ENCODE measurements at places on chromosomes 16 and 17.

DNA sequence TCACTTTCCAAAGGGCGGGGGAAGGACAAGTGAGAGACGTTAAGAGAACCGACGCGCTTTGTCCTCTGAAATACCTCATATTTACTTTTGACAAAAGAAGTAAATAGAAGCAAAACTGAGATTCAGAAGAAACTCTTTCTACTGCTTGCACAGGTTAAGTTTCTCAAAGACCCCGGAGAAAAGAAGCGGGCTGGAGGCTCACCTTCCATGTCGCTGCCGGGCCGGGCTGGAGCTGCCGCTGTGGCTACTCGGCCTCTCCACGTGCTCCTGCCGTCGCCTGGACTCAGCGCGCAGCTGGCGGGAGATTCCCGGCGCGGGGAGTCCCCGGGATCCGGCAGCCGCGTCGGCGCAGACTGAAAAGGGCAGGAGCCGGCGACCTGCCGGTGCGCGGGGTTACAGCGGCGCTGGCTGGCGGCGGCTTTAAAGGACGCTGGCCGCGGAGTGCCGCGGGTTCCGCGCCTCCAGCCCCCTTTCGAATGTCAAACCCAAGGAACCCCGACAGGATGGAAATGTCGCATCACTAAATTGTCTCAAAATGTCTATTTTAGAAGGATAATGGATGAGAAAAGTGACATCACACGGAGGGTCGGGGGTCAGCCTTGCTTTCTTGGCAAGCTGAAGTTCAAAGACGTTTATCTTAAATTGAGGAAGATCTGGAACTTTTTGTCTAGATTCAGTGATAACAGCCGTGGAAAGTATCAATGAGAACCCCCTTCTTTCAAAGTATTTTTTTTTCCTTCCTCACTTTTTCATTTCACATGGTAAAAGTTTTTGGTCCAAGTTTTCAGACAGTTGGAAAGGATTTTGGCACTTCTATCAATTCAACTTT is at the start of gene IKZF3:
Gene IKZF3, minus strand, starts transcription at position 395 of the 829 bp plus-strand sequence. Its CDS starts 186 bp downstream, at position 209.
- DNase-seq: no peak

- DNase-seq: no peak
Observed at GRCh38 chr16:27381974-27382855, 19.8 kb upstream of the IL21R start.

DNA sequence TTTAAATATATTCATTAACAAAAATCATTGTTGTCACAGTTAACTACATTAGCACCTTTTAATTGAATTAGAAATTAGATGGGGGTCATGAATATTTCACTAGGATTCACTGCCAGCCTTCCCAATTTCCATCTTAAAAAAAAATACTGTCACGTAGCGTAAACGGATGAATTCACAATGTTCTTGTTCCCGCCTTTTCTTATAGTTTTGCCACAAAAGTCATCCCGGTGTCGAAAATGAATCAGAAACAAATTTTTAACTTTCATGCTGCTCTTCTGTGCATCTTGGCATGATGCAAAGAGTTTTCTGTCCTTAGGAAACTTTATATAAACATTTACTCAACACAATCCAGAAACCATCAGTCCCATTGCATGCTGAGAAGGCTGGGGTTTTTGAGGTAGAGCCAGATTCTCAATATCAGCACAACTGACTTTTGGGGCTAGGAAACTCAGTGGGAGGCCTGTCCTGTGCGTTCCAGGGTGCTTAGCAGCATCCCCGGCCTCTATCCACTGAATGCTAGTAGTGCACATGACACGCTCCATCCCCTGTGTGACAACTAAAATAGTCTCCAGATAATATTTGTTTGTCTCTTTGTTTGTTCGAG is 252.9 kb upstream of the XYLT1 start:
- no peak for DNase-seq

DNA sequence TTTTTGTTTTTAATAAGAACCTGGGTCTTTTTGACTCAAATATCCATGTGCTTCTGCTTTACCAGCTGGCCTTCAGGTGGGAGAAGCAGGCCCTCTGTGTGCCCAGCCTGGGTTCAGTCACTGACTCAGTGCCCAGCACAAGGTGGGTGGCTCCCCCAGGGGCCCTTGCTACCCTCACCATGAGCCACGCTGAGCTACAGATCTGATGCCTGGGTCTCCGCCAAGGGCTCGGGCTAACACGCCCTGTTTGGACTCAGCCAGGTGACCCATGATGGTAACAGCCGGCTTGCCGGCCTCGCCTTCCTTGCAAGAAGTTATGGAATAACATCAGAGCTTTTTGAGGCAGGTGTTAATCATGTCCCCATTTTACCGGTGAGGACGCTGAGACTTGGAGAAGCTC is 109.5 kb upstream of the NLRP1 start:
- no peak for DNase-seq

GRCh38 chr16:73063854-73064211 is 15.9 kb upstream of the ZFHX3 start:
- no peak for DNase-seq

GRCh38 chr17:19579192-19579761 is 45.6 kb downstream of the SLC47A1 start:
- no peak for DNase-seq

- DNase-seq: no peak
Observed at GRCh38 chr17:5527601-5528250, 41.4 kb downstream of the MIS12 start.

GRCh38 chr16:6602405-6602804 is 730.2 kb upstream of the RBFOX1 start:
- DNase-seq: no peak

DNA sequence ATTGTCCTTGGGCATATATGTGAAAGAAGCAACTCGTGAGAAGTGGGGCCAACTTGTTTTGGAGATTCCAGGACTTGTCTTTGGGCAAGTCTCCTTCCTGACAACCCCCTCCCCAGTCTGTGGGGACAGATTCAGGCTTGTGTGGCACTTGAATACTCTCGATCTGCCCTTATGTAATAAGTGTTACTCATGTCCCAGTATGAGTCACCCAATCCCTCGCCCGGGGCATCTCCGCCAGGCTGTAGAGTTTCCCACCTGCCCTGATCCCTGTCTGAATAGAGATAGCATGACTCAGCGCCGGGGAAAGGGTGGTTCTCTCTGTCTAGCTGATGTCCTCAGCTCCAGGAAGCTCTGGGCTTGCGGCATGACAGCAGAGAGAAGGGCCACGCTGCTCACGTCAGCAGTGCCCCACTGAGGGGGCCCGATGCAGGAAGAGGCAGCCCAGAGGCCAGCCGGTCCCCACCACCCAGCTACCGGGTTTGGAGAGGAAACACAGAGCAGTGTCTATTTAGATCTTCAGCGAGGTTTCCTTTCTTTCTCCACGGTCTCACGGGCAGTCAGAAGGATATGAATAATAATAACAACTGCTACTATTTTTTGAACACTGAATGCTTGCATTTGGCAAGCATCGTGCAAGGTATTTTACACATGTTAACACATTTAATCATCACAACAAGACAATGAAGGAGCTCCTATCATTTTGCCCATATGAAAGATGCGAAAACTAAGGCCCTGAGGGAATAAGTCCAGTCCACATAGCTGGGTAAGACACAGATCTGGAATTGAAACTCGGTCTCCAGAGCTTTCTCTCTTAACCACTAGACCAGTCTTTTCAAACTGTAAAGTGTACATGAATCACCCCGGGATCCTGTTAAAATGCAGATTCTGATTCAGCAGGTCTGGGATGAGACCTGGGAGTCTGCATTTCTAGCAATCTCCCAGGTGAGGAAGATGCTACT is 426.7 kb upstream of the MAF start:
- no peak for DNase-seq

GRCh38 chr17:10620823-10621222 is 36.3 kb downstream of the MYH3 start:
- DNase-seq: no peak

- no peak for DNase-seq
Observed at GRCh38 chr16:1890024-1890707, 18.2 kb upstream of the MEIOB start.

DNA sequence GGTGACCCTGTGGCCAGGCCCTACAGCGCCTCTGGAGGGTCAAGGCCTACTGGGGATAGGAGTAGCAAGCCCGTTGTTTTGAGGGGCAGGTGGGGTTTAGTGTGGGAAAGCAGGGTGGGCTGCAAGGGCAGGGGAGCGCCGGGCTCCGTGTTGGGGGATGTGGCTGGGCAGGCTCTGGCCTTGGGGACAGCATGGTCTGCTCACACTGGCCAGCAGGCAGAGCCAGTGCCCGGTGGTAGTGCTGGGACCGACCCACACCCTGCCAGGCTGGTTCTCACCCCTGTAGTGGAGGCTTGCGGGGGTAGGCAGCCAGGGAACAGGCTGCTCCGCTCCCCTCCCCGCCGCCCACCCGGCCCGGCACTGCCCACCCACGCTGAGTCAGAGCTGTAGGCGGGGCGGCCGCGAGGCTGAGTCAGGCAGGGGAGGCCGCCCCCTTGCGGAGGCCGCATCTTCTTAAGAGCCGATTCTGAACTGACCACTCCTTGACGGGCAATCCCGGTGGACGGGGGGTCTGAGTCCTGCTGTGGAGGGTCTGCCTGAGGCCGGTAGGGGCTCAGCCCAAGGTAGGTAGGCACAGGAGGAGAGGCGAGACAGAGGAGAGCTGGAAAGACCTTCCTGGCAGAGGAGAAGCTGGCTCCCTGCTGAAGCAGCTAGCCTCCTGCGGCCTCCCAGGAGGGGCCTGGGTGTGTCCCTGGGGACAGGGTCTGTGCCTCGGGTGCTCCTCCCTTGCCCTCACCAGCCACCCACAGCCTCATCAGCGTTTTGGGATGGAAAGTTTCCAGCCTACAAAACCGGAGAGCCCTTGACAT is 62.4 kb downstream of the BAIAP2 start:
- DNase-seq: no peak

DNA sequence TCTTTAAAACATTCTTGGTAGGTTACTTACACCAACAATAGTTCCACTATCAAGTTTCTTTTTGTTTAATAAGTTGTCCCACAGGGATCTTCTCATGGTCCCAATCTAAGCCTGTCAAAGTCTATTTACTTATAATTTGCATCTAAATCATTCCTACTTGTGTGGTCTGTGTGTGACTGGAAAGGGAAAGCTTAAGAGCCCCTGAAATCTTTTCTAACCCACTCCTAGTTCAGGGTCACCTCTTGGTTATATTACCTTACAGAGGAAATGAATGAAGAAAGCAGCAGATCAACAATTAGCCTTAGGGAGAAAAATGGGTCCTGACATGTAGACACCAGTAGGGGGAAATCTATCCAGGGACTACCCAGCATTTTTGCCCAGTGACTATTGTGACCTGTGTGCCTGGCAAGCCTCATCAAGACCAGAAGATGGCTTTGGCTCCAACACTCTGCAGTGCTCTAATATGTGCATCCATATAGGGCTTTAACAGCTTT is 110.4 kb upstream of the HAS3 start:
- no peak for DNase-seq

- no peak for DNase-seq
Observed at GRCh38 chr17:78779850-78780249, 2.2 kb downstream of the CYTH1 start.

DNA sequence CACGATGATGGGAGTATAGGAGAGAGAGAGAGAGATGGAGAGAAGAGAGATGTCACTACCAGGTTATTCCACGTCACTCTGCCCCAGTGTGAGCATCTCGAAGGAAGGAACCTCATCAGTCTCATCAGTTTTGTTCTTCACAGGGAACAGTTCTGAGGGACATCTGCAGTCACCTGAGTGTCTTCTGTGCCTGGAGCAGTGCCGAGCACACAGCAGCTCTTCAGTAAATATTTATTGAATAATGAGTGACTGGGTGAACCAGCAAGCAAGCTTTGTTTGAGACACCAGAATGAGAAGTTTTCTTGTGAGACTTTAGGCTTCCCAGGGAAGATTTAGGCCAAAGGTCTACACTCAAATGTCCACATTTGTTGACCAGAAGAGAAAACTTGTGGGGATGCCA is 142.4 kb upstream of the IRX3 start:
- DNase-seq: no peak

DNA sequence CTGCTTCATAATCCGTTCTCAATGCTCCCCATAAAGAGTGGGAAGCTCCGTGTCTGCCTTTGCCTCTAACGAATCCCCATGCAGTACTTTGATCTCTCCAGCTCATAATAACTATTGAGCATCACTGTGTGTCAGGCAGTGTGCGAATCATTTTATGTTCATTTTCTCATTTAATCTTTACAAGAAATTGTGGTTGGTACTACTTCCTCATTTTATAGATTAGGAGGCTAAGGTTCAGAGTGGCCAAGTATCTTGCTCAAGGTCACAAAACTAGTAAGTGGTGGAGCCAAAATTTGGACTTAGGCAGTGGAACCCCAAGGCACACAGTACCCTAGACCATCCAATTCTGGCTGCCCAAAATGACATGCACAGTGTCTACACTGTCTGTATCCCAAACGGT is 44.8 kb downstream of the ABCC12 start:
- DNase-seq: no peak

- no peak for DNase-seq
Observed at GRCh38 chr17:205817-206216, 24.4 kb upstream of the DOC2B start.

GRCh38 chr16:18931756-18932155 is 5.5 kb upstream of the SMG1 start:
- no peak for DNase-seq

- DNase-seq: no peak
Observed at GRCh38 chr17:82436601-82437324, 13.8 kb downstream of the CYBC1 start.

GRCh38 chr16:69443927-69444631 is 19.7 kb downstream of the CYB5B start:
- DNase-seq: no peak

GRCh38 chr16:83769397-83770008 is 38.3 kb upstream of the HSBP1 start:
- no peak for DNase-seq

DNA sequence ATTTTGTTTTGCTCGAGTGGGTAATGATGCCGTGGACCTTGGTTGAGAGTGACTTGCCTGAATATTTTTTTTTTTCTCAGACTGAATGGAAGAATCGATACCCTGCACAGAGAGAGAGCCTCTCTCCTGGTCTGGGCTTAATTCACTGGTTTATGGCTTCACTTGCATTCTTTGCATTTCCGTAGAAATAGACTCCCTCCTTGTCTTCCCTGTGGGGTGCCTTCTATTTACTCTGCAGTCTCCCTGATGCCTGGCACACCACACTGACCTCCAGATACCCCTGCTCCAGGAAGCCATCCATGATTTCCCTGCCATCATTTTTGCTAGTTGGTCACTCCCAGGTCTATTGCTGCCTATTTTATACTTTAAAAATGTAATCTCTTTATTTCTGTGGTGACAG is 238.0 kb downstream of the SNX29 start:
- no peak for DNase-seq

GRCh38 chr16:70766176-70766575 is 34.8 kb downstream of the VAC14 start:
- no peak for DNase-seq

DNA sequence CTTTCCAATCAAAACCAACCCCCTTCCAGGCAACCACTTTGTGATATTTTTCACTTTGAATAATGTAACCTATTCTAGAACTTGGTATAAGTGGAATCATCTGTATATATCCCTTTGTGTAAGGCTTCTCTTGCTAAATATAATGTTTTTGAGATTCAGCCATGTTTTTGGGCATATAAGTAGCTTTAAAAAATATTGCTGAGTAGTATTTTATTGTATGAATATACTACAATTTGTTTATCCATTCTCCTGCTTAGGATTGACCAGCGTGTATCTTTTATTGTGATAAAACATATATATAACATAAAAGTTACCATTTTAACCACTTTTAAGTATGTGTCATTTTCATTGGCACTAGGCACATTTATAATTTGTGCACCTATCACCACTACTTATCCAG is 79.8 kb upstream of the GPR139 start:
- DNase-seq: no peak
